ENCODE measurements at places on chromosomes 1 and 21.

DNA sequence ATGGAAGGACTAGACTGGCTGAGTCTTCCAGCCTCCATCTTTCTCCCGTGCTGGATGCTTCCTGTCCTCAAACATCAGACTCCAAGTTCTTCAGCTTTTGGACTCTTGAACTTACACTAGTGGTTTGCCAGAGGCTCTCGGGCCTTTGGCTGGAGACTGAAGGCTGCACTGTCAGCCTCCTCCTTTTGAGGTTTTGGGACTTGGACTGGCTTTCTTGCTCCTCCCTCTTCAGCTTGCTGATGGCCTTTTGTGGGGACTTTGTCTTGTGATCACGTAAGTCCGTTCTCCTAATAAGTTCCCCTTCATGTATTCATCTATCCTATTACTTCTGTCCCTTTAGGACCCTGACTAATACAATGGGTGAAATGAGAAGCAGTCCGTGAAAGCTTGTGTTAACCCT lies 196.4 kb downstream of the KAZN start:
- no peak for DNase-seq

- no peak for DNase-seq
Observed at GRCh38 chr1:145922266-145922665, 3.7 kb upstream of the PEX11B start.

- no peak for DNase-seq
Observed at GRCh38 chr21:39456665-39457064, 4.9 kb downstream of the SH3BGR start.

- DNase-seq: peak; percentile 39
Observed at GRCh38 chr1:167136191-167136614, 42.3 kb downstream of the STYXL2 start.

- no peak for DNase-seq
Observed at GRCh38 chr1:206145771-206146290, 28.6 kb upstream of the AVPR1B start.

- DNase-seq: no peak
Observed at GRCh38 chr1:85681087-85681486, 27.1 kb downstream of the ZNHIT6 start.

DNA sequence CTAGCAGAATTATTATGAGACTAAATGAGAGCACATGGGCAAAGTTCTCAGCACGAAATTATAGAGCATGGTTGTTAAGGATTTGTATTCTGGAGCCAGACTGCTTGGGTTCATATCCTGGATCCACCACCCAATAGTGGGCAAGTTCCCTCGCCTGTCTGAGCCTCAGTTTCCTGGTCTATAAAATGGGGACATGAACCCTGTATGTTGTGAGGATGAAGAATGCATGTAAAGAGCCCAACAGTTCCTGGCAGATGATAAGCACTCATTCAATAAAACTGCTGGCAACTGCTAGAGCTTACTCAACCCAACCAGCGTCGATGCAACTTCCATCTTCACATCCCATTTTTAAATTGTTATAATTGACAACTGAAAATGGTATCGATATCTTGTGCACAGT lies 47.2 kb upstream of the ZBTB40 start:
- no peak for DNase-seq

- no peak for DNase-seq
Observed at GRCh38 chr1:85578321-85579295, 2.0 kb upstream of the CCN1 start.

DNA sequence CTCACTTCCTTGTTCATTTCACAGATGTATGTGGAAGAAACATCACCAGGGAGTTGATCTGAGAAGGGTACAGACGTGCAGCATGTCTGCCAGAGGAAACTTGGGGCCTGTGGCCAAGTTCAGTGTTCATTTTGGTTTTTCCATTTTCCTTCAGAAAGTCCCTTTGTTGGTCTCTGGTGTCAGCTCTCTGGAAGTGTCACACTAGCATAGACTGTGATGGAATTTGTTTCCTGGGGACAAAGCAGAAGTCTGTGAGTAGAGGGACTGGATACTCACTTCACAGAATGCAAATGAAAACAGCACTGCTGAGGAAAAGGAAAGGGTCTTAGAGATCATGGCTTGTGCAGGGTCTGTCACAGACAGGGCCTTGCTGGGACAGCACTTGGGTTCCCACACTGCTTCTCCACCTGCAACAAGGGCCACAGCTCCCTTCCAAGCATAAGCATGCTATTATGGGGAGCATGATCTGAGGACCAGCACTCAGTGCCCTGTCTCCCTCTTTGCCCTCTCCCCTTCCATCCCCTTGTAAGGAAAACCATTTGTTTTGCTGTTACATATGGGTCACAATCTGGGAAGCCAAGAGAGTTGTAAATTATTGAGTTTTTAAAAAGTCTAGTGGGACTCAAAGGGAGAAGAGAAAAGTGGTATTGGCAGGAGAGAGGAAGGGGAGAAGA lies 31.4 kb upstream of the CD84 start:
- DNase-seq: no peak

GRCh38 chr1:38279148-38279547 lies 232.6 kb upstream of the POU3F1 start:
- no peak for DNase-seq

DNA sequence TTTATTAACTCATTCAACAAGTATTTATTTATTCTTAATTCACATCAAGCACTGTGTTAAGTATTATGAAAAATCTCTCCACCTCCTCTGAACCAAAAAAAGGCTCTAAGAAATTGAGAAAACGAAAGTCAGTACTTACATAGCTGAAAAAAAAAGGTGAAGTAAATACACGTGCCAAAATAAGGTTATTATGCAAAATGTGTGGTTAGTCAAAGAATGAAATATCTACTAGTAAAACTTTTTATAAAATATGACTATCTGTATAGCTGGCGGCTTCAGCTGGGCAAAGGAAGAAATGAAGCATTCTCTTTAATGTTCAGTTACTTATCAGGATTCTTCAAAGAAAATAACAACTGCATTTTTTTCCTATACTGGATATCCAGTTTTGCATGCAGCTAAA lies 35.5 kb upstream of the ASPM start:
- DNase-seq: no peak

DNA sequence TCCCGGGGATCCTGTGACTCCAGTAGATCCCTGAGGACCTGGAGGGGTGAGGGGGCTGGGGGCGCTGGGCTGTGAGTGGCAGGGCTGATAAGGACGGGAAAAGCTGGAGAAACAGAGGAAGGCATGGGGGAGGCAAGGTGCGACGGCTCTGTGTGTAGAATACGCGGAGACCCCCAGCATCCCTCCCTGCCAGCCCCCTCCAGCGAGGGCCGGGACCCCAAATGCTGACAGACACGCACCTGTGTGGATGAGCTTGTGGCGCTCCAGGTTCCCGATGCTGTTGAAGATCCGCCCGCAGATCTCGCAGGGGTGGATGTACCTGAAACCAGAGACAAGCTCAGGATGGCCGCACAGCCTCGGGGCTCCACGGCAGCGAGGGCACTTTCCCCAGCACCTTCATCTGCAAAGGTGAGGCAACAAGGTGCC lies 53.0 kb upstream of the RIPK4 start:
- no peak for DNase-seq

All from transverse colon (tissue), 4 donors.